Stimulated activated CD8-positive, alpha-beta memory T cell treated with anti-CD3 and anti-CD28 coated beads, Interleukin-4, amount 100 ng/mL, for 1 hour (primary cell): ENCODE measurements at places on chromosomes 16 and 17.

- no peak for DNase-seq
Measured at GRCh38 chr16:87939562-87940423, 3.5 kb upstream of the CA5A start.

DNA sequence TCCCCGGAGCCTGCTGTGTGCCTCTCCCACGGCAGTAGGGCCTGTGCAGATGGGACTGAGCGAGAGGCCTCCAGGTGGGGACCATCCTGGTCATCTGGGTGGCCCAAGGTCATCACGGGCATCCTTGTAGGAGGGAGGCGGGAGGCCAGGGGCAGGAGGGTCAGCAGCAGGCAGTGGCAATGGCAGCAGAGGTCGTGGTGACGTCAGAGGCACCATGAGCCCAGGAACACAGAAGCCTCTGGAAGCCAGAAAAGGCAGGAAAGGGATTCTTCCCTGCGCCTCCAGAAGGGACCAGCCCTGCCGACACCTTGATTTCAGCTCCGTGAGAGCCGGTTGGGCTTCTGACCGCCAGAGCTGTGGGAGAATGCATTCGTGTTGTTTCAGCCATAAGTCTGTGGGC is 190.3 kb downstream of the BANP start:
- no peak for DNase-seq

DNA sequence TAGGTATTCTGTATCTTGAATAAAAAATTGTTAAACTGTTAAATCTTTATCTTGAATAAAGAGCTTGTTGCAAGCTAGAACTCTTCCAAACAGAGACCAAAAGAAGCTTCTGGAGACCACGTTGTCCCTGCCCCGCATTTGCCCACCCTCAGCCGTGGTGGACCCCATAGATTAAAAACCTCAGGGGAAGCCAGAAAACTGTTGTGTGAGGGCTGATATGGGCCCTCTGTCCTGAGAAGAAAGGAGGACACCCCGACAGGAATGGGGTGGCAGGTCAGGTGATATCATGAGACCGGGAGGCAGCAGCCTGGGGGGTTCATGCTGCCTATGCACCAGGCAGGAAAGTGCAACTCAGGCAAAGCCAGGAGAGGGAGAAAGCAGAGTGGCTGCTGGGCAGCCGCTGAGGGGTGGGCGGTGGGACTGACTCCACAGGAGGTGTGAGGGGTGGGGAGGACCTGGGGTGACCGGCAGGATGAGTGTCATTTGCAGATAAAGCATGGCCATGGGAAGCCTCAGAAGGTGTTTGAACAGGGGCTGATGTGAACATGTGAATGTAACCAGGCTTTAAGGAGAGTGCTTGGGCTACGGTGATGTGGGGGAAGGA is 147.8 kb downstream of the IRF8 start:
- DNase-seq = no peak

- DNase-seq = no peak
Measured at GRCh38 chr17:47982645-47983390, 11.9 kb downstream of the CDK5RAP3 start.

- DNase-seq = no peak
Measured at GRCh38 chr17:2716649-2717048, 5.1 kb upstream of the CLUH start.
